Activated CD8-positive, alpha-beta memory T cell treated with anti-CD3 and anti-CD28 coated beads for 48 hours (primary cell): ENCODE measurements at places on chromosomes 7 and 10.
A peak's percentile ranks its signal among the peaks of the same experiment; 100 is the strongest.

- no peak for DNase-seq
Measured at GRCh38 chr7:49885593-49886285, 112.3 kb downstream of the VWC2 start.

- DNase-seq = no peak
Measured at GRCh38 chr10:12162927-12163326, 32.8 kb downstream of the NUDT5 start.

DNA sequence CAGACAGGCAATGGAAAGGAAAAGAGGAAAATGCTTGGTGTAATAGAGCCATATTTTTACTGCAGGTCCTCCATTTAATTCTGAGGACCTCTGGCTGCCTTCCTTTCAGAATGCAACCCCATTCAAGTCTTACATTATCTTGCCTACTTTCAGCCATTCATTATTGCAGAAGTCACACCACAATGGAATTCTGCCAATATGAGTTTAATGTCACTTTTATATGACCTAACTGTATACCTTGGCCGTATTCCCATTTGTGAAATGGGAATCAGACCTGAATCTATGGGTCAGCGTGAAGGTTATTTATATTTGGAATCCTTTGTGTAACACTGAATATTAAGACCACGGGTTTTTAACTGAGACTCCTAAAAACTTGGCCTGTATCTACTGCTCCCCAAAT lies 241.7 kb upstream of the AOAH start:
- no peak for DNase-seq

- DNase-seq = peak; percentile 62
Measured at GRCh38 chr7:73738220-73738611, 386 bp downstream of the ABHD11 start.

DNA sequence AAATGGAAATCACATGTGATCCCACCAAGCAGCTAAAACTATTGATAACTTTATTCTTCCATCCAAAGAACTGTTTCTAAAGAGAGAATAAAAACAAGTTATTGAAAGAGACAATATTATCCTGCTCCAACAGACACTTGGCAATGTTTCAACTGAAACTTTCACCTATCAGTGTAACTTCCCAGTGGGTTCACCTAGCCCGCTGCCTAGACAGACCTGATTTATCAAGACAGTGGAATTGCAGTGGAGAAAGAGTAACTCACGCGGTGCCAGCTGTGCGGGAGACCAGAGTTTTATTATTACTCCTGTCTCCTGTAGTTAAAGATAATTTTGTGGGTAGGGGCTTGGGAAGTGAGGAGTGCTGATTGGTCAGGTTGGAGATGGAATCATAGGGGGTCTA lies 199.8 kb downstream of the AHR start:
- DNase-seq = no peak

GRCh38 chr7:31651234-31652062 lies 35.6 kb upstream of the PPP1R17 start:
- DNase-seq = no peak

DNA sequence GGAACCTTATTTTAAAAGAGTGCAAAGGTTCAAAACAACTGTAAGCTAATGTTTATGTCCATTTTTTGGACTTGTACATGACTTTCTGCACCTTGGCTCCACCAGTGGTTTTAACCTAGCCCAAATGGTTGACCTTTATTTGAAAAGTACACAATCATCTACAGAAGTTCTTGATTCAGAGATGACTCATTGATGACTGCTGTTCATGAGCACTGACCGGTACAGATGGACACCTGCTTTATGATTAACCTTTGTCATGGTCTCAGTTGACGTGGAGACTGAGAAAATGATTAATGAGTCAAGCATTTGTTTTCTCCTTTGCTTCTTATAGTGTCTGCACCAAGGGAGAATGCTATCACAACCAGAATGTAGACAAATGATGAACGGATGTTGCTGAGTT lies 55.7 kb upstream of the PTER start:
- DNase-seq = no peak

DNA sequence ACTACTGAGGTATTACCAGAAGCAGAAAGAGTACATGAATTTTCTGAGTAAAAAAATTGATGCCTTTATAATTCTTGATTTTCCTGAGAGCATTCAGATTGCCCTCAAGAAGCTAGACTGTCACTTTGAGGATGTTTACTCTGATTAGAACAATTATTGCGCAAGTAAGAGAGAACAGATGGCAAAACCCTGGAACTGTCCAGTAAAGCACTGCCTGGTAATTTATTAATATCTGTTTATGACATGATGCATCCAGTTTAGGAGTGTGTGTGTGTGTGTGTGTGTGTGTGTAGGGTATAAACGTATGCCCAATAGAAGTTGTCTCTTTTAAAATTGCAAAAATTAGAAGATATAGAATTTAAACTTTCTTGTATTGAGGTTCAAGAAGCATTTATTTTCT lies 379.7 kb downstream of the PHTF2 start:
- DNase-seq = no peak

- DNase-seq = no peak
Measured at GRCh38 chr10:6314620-6315205, 112.0 kb downstream of the PFKFB3 start.

GRCh38 chr10:51109801-51110533 lies 35.7 kb downstream of the PRKG1 start:
- DNase-seq = no peak

GRCh38 chr10:27637601-27638000 lies 108.0 kb downstream of the MKX start:
- DNase-seq = no peak

DNA sequence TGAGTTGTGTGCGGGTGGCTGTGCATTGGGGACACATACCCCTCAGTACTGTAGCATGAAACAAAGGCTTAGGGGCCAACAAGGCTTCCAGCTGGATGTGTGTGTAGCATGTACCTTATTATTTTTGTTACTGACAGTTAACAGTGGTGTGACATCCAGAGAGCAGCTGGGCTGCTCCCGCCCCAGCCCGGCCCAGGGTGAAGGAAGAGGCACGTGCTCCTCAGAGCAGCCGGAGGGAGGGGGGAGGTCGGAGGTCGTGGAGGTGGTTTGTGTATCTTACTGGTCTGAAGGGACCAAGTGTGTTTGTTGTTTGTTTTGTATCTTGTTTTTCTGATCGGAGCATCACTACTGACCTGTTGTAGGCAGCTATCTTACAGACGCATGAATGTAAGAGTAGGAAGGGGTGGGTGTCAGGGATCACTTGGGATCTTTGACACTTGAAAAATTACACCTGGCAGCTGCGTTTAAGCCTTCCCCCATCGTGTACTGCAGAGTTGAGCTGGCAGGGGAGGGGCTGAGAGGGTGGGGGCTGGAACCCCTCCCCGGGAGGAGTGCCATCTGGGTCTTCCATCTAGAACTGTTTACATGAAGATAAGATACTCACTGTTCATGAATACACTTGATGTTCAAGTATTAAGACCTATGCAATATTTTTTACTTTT lies 1.8 kb downstream of the DDIT4 start:
- no peak for DNase-seq

GRCh38 chr7:151872531-151873401 lies 4.1 kb downstream of the PRKAG2 start:
- no peak for DNase-seq

DNA sequence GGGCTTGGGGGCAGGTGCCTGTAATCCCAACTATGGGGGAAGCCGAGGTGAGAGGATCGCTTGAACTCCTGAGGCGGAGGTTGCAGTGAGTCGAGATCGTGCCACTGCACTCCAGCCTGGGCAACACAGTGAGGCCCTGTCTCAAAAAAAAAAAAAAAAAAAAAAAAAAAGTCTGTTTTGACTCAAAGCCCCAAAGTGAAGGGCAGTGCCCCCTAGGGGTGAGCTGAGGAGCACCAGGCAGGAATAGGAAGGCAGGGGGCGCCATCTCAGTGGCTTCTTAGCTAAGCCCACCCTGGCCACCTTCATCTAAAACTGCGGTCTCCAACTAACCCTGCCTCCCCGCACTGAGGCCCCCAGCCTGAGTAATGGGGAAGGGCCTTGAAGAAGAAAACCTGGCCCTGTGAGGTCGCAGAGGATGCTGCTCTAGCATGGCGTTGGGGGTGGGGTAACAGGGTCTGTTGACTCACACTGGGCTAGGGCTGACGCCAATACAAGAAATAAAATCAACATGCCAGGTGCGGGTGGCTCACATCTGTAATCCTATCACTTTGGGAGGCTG lies 9.8 kb downstream of the PODXL start:
- DNase-seq = peak; percentile 10

DNA sequence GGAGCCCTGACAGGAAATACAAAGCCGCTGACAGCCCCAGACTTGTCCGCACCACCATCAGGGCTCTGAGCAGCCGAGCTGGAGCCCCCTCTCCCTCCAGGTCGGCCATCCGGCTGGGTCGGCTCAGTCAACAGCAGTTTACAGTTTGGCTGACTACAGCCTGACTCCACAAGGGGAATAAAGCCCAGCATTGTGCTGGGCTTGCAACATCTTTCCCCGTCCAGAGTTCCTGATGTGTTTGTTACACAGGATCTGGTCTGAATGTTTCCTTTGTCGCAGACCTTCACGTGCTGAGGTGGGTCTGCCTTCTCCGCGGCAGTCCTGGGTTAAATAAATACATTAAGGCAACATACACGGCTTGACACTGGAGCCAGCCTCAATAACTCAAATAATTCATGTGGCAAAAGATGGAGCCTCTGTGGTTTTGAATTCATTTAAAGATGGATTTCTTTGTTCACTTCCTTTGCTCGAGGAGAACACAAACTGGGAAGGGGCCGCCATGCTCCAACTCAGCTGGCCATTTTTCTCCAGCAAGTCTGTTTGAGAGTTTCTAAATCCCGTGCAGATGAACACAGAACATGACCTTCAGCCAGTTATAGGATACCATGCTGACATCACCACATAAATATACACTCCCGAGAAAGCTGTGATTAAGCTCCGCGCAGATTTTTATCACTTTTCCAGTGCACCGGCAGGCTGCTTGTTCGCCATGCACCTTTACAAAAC lies 192.1 kb downstream of the WDR11 start:
- DNase-seq = no peak

- no peak for DNase-seq
Measured at GRCh38 chr10:76126607-76127527, 695.4 kb downstream of the LRMDA start.

DNA sequence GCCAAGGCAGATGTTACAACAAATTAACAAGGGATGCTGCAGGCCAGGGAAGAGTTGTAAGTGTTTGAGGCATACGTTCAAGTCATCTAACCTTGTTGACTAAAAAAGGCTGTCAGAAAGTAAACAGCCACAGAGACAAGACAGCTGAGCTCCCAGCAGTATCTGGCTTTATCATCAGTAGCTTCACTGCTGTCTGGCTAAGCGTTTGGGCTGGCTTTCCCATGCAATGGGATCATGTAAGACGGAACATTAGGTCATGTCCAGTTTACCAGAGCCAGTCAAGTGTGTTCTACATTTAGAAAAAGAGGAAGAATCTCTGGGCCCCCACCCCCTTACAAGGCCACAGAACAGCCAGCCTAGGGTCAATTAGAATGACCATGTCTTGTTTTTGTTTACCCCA lies 51.3 kb upstream of the GSAP start:
- DNase-seq = no peak

GRCh38 chr10:27908231-27908630 lies 90.6 kb downstream of the ODAD2 start:
- no peak for DNase-seq

DNA sequence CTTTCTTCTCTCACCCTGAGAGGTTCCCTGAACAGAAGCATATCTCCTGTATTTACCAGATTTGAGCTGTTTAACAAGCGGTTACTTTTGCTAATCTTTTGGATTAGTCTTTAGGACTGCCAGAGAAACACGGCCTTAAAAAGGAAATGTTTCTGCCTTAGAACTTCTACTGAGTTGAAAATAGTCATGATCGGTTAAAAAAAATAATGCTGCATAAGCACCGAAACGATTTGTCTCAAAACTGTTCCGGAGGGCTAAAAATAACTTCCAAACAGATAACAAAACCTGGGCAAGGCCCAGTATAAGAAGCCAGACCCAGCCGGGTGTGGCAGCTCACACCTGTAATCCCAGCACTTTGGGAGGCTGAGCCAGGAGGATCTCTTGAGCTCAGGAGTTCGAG lies 43.3 kb upstream of the CYTH3 start:
- no peak for DNase-seq

DNA sequence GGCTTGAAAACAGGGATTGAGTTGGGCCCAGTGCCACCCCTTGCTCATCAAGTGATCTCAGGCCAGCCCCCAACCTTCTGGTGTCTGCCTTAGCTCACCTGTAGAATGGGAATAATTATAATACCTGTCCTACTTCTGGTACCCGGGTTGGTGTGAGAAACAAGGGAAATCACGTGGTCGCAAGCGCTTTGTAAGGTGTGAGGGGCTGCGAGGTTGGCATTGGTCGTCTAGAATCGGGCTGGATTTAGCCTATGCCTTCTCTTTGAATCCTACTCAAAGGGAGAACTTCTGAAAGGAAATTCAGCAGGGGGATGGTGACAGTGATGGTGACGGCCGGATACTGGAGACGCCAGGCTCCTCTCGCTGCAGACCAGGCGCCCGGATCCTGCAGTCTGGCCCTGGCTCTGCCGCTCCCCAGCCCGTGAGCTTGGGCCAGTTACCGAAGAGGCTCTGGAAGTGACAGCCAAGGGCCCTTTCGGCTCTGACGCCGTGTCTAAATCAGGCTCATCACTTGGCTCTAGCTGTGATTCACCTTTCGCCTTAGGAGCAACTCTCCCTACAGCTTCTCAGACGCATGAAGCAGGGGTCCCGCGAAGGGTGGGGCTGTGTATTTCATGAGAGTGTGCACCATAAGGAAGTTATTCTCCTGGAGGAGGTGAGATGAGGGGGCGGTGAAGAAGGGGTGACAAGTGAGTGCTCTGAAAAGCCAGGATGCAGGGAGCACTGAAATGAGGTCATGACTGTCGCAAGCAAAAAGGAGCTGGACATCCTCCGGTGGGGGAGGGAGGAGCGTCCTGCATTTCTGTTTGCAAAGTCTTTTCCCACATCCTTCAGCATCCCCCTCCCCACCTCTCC lies 4.0 kb upstream of the CREB5 start:
- DNase-seq = no peak

DNA sequence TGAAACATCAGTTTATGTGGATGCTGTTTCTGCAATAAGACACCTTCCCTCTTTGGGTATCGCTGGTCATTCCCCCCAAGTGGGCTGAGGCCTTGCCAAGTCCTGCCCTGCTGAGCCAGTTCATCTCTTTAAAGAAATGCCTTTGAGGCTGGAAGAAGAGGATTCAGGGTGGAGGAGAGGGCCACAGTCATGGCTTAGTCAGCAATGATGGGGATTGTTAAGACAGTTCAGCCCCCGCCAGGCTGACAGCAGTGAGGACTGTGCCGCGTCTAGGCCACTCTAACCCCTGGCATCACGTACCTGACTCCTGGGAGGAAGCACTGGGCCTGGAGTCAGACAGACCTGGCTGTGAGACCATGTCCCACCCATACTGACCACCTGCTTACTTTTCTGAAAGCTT lies 48.3 kb downstream of the PNLIPRP2 start:
- no peak for DNase-seq

- peak; percentile 26 for DNase-seq
Measured at GRCh38 chr7:108455998-108456677, at the start of gene NRCAM. NRCAM (minus strand) TSS chr7:108456436; CDS start chr7:108240064, 216,372 bp downstream.
